Stimulated activated memory B cell treated with anti-CD40 and anti-IgM and Interleukin-4, amounts not matched to agents 10 μg/mL and 1 μg/mL and 100 μg/mL, for 72 hours (primary cell): ENCODE measurements at places on chromosomes 3 and 15.
A peak's percentile ranks its signal among the peaks of the same experiment; 100 is the strongest.

DNA sequence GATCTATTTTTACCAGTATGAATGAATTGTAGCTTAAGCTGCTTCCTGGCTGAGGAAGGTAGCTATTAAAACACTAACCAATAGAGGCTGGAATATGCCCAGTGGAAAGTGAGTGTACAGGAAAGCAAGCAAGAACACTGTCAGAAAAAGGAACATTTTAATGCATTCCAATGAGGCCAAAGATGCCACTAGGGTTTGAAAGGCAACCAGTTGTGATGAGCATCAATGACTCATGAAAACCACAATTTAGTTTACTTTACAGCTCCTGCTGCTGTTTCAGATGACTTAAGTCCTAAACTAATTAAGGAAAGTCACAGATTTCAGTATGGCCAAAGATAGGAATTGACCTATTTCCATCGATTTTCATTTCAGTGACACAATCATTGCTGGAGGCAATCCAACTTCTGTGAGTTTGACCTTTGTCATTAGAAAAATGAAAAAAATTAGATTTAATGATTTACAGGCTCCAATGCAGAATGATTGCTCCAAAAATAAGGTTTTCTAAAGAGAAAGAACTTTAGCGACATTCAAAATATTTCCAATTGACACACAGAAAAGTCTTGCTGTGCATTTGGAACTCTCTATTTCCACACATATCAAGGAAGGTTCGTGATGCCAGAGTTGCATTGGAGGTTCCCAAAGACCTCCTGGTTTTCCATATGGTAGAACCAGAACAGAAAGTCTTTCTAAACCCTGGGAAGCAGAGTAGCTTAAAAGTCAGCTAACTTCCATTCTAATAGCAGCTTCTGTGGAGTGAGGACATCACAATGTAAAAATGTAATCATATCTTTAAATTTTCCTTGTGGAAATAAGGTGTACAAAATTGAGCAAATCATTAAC, 103.0 kb downstream of the SUCNR1 start:
- no peak for ATAC-seq

- ATAC-seq, result peak; percentile 68
Observed at GRCh38 chr15:94387849-94388441, 156.6 kb downstream of the MCTP2 start.

- no peak for ATAC-seq
Observed at GRCh38 chr3:195038161-195038560, 232.8 kb downstream of the XXYLT1 start.

DNA sequence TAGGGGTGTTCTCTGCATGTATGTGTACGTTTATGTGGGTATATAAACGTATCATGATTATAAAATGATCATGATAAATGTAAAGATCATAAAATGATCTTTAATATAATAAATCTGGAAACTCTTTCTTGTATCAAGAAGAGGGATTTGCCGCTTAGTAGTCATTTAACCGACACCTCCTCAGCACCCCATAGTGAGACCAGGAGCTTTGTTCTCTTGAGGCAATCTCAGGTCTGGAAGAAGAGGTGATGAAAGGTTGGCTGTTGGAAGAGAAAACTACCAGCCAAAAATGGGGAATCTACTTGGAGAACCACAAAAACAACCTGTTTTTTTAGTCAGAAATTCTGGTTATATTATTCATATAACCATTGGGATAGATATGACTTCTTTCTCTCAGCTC, 38.7 kb downstream of the TGFBR2 start:
- ATAC-seq, result no peak

- no peak for ATAC-seq
Observed at GRCh38 chr15:31402511-31403056, 75.9 kb downstream of the KLF13 start.
